ENCODE measurements at places on chromosomes 12 and 14.
A peak's percentile ranks its signal among the peaks of the same experiment; 100 is the strongest.

GRCh38 chr12:76020731-76021672 is 10.6 kb downstream of the PHLDA1 start:
- peak; percentile 97 for DNase-seq

DNA sequence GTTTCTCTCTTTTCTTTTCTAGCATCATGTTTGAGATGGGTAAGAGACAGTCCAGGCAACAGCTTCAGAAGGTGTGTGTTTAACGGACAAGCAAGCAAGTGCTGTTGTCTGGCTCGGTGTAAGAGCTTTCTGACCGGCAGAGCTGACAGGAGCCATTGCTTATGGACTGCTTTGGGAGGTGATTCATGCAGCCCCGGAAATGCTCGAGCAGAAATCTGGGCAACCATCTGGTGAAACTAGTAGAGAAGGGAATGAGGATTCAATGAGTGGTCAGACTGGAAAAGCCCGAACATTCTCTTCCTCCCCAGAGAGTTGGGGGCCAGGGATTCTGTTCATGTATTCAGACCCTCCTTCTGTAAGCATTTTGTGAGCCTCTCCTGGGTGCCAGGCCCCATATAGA is 24.4 kb downstream of the TUNAR start:
- no peak for DNase-seq

DNA sequence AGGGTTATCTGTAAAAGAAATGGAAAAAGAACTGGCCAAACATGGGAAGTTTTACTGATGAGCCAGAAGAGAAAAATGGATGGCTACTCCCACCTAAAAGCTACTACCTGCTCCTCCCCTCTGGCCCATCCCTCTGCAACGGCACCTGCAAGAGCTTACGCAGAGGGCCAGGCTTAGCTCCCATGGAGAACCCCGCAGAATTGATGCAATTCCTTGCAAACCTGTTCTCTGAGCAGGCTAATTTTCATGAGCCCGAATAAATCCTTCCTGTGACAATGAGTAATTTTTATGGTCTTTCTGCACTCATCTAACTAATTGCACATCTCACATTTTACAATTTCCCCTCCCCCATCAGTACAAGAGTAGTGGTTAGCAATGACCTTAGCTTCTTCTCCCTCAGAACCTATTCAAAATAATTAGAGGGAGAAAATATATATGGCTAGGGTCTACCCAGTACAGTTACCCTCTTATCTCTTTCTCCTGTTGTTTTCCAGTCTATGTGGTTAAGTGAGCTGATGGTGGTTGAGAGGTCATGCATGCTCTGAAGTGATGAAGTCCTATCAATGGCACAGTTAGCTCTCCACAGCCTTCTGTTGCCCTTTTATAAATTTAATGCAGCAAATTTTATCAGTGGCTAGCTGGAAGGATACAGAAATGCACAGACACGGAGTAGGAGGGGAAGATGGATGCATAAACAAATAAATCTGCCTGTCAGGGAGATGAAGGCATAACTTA is 67.7 kb upstream of the NTF3 start:
- DNase-seq, result no peak

DNA sequence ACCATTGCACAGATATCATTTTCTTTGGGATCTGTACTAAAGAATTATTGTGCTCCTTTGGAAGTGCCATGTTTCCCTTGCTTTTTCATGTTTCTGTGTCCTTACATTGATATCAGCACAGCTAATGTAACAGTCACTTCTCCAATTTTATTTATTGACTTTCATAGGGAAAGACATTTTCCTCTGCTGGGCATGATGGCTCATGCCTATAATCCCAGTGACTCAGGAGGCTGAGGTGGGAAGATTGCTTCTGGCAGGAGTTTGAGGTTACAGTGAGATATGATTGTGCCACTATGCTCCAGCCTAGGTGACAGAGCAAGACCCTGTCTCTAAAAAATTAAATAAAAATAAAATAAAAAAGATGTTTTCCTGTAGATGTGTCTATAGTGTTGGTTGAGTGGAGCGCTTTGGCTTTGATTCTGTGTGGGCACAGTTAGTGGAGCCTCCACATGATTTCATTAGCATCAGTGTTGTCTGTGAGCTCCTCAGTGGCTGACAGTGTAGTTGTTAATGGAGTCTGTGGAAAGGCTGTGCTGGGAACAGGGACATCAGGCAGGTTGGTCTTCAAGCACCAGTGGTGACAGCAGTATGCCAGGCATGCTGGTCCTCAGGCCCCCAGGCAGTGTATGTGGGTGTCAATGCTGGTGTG is 7.4 kb downstream of the OAS2 start:
- DNase-seq, result no peak

GRCh38 chr14:60169722-60170121 is 4.5 kb upstream of the DHRS7 start:
- DNase-seq, result no peak

GRCh38 chr12:26813812-26814211 is 19.2 kb downstream of the ITPR2 start:
- no peak for DNase-seq

- no peak for DNase-seq
These were observed 236.0 kb downstream of the ALX1 start for GRCh38 chr12:85516039-85516438.

- no peak for DNase-seq
These were observed 37.5 kb downstream of the ERH start for GRCh38 chr14:69360438-69361108.

Data from epithelial cell of proximal tubule (primary cell).